ENCODE measurements at places on chromosomes 1 and 21.

- no peak for DNase-seq
Measured at GRCh38 chr1:201137579-201138310, 10.8 kb upstream of the ASCL5 start.

- DNase-seq: no peak
Measured at GRCh38 chr1:63004868-63005267, 220.9 kb downstream of the ATG4C start.

- no peak for DNase-seq
Measured at GRCh38 chr1:227546598-227547309, 16.6 kb upstream of the ZNF678 start.

- DNase-seq: no peak
Measured at GRCh38 chr1:185636848-185637247, 97.3 kb upstream of the HMCN1 start.

DNA sequence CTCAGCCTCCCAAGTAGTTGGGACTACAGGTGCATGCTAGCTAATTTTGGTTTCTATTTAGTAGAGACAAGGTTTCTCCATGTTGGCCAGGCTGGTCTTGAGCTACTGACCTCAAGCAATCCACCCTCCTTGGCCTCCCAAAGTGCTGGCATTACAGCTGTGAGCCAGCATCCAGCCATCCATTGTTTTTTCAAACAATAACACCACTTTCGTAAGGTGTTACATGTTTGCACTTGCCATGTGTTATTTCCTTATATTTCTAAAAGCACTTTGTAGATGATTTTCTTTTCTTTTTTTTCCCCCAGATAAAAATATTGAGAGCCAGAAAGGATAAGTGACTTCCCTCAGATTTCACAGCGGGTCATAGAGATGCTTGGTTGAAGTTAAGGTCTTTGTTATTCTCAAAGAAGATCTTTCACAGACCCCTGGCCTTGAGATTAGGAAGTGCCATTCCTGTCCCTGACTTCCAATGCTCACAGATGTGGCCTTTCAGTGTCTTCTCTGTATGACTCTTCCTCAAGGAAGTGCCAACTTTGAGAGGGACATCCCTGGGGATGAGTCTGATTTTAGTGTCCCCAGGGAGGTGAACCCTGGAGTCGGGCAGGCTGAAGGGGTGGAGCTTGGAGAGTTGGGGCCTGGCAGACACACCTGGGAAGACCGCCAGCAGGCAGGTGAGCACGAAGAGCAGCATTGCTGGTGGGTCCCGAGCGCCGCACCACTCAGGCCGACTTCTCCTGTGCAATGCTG lies 6.3 kb downstream of the PIGR start:
- DNase-seq: no peak

DNA sequence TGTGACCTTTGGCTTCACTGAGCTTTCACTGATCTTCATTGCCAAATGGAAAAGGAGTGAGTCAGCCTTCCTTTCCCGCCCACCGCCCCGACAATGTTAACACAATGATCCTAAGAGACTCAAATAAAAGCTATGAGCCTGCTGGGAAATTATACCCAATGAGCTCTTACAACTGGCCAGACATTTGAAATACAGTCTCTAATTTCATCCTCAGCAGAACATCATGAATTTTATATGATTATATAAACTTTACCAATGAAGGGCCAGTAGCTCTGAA lies 252.5 kb downstream of the SIPA1L2 start:
- no peak for DNase-seq

- DNase-seq: no peak
Measured at GRCh38 chr21:32089766-32090165, 189.1 kb downstream of the MIS18A start.

- no peak for DNase-seq
Measured at GRCh38 chr1:192577145-192578140, 1.9 kb downstream of the RGS1 start.

- no peak for DNase-seq
Measured at GRCh38 chr21:41507521-41508414, at the start of gene TMPRSS2. Gene TMPRSS2 (minus strand): TSS chr21:41508158. CDS start chr21:41498133, 10,025 bp downstream.

DNA sequence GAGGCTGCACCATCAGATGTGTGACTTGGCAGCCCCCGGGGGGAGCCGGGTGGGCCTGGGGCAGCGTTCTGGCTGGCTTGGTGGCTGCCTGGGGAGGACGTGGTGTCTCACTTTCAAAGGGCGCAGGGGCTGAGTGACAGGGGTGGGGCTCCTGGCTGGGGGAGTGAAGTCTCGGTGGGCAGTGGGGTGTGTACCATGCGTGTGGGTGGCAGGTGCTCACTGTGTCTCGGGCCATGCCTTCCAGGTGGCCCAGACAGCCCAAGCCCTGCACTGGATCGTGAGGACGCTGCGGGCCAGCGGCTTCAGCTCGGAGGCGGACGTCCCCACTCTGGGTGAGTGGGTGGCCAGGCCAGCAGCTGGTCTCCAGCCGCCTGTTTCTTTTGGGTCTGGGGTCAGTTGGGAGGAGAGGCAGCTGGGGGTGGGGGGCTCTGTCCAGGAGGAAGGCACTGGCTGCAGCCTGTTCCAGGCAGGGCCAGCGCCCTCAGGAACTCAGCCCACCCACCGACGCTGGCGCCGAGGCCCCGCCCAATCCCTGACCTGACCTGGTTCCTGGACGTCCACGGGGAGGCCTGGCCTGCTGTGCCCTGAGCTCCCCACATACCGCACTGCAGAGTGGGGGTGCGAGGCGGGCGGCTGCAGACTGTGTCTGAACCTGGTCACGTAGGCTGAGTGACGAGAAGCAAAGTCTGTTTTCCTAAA lies 30.6 kb upstream of the LRRC3 start:
- DNase-seq: no peak

- DNase-seq: no peak
Measured at GRCh38 chr1:195894411-195894810, 713.8 kb downstream of the KCNT2 start.

DNA sequence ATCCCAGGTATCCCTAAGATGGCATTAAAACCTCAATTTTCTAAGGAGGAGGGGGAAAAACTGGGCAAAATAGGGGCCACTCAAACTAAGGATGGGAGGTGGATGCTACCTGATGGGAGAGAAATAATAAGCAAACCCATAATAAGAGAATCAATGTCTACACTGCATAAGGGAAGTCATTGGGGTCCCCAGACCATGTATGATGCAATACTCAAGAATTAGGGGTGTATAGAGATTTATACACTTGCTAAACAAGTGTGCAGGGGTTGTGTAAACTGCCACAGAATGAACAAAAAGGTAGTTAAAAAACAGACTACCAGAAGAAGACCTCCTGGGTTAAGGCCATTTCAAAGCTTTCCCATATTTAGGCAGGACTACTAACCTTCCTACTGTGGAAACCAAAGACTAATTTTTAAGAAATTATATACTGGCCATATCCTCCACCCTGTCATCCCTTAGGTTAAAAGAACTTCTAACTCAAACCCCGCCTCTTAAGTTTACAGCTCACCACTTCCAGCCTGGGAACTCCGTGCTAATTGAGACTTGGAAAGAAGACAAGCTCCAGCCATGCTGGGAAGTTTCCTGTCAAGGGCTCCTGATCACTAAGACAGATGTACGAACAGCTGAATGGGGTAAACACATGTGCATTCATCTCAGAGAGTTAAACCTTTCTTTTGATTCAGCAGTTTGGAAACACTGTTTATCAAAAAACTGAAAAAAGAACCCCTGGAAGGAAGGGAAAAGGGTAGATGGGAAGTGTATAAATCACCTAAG lies 64.4 kb upstream of the TLR5 start:
- DNase-seq: no peak

- no peak for DNase-seq
Measured at GRCh38 chr21:38760017-38760761, 45.5 kb upstream of the ETS2 start.

GRCh38 chr1:6805004-6805416 lies 19.8 kb downstream of the CAMTA1 start:
- no peak for DNase-seq

GRCh38 chr1:1569341-1569740 lies 5.3 kb downstream of the SSU72 start:
- no peak for DNase-seq
